ENCODE measurements at places on chromosomes 13 and 19.

- DNase-seq, result no peak
These were observed 38.1 kb downstream of the RUBCNL start for GRCh38 chr13:46348961-46349360.

GRCh38 chr13:107809125-107809524 lies 406.2 kb downstream of the LIG4 start:
- DNase-seq, result no peak

DNA sequence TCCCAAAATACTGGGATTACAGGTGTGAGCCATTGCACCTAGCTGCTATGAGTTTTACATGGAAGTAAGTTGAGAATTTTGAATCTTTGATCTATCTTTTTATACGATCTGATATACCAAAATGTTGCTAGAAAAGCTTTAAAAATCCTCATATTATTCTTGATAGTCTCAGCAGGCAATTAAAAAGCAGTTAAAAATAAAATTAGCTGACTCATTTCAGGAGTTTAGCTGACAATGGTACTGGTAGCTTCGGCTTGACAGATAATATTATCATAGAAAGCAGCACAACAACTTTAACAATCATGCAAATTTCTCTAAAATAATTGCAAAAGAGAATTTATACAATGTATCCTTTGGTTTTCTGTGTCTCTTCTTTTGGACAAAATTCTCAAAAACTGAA lies 9.6 kb upstream of the FOXO1 start:
- DNase-seq, result no peak

- no peak for DNase-seq
These were observed 42.2 kb upstream of the FLT1 start for GRCh38 chr13:28537171-28537570.

DNA sequence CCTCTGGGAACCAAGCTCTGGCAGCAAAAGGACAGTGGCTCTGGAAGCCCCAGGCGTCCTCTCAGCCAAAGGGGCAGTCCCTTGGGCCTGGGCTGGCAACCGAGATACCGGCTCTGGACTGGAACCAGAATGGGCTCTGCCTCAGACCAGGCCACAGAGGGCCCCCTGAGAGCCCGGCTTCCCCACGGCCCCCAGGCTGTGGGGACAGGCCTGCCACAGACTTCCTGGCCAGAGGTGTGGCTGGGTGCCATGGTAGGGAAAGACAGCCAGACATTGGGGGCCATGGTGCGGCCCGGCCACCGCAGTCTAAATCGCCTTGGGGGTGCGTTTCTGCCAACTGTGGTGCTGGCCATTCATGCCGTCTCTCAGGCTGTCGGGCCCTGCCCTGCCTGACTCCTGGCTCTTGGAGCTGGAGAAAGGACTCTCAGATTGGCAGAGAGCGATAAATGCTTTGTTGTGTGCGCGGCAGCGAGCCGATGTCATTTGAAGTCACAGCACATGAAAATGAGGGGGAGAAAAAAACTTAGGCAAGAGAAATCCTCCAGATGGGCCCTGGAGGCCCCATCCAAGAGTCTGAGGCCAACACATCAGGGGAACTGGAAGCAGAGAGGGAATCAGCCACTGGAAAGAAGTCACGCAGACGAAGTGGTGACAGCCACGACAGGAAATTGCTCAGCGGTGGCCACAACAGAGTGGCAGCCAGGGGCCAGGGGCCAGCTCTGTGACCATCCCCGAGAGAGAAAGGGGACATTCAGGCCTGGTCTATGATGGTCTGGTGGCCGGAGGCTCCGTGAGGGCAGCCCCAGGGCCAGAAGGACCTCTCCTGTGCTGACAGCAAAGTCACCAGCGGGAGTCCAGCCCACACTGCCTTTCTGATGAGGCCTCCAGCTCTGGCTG lies 26.5 kb downstream of the SH3GL1 start:
- peak; percentile 70 for DNase-seq

- no peak for DNase-seq
These were observed 19.2 kb downstream of the SIGLEC7 start for GRCh38 chr19:51161266-51161665.

DNA sequence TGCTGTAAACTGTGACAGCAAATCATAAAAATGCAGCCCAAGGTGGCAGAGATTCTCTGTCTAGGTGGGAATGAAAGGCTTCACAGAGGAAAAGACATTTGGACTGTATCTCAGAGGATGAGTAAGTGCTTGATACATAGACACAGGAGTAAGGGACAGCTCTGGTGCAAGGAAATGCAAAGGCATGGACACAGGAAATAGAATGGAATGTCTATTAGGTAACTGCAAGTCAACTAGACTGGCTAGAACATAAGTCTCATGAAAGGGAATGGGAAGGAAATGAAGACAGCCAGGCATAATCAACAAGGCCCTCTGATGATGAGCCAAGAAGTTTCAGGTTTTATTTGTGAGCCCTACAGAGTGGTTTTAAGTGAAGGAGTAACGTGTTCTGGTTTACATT lies 321.7 kb downstream of the SUCLA2 start:
- no peak for DNase-seq

DNA sequence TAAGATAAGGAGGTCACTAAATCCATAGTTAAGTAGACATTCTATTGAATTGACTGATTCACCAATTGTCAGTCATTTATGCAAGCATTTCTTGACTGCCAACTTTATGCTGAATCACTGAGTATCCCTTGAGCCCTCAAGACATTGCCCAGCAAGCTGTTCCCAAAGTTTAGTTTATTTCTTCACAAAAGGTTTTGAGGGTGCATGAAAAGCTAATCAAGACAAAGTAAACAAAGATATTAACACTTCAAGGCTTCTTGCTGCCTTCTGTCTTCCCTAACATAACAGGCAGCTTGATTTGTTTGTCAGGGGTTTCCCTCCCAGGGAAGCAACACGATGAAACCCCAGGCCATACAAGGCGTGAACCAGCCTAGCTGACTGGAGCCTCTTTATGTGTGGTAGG lies 374.4 kb downstream of the SPRY2 start:
- no peak for DNase-seq

- DNase-seq, result peak; percentile 96
These were observed at the start of gene CLASRP for GRCh38 chr19:45038931-45039893. CLASRP (plus strand) TSS chr19:45039045; CDS start chr19:45040213, 1,168 bp downstream.

GRCh38 chr13:74015137-74015536 lies 119.1 kb downstream of the KLF12 start:
- no peak for DNase-seq

GRCh38 chr13:51729866-51730553 lies 74.0 kb downstream of the DHRS12 start:
- peak; percentile 70 for DNase-seq

- no peak for DNase-seq
These were observed 6.5 kb downstream of the ARHGEF18 start for GRCh38 chr19:7355151-7355820.

- DNase-seq, result no peak
These were observed 586.6 kb downstream of the SLITRK1 start for GRCh38 chr13:83295686-83296085.

DNA sequence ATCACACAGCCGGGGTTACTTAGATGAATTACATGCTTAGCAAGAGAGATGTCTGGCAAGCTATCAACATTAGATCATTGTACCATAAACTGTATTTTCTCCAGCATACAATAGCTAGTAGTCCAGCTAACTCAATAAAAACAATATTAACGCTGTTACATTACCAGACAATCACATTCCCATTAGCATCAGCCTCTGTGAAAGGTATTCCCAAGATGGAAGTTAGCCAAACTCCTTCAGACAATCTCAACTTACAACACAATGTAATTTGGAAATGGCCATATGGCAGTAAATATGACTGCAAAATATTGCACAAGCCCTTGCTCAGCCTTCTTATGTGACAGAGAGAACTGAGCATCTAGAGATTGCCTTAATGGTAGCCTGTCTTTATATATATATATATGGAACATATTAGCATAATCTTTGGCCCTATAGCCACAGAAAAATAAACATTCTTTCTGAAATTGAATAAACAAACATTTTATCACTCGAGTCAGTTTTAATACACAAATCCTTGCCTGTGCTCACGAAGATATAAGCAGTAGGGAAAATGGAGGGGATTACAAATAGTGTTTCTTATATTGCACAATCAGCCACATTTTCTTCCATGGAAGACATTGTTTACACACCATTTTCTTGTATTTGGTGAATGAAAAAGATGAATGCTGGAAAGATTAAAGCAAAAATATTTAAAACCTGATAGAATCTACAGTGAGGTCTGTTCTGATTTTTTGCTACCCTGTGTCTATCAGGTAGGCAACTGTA lies 1060.5 kb downstream of the DIAPH3 start:
- peak; percentile 76 for DNase-seq

GRCh38 chr13:108682714-108683113 lies 53.3 kb downstream of the MYO16 start:
- no peak for DNase-seq

DNA sequence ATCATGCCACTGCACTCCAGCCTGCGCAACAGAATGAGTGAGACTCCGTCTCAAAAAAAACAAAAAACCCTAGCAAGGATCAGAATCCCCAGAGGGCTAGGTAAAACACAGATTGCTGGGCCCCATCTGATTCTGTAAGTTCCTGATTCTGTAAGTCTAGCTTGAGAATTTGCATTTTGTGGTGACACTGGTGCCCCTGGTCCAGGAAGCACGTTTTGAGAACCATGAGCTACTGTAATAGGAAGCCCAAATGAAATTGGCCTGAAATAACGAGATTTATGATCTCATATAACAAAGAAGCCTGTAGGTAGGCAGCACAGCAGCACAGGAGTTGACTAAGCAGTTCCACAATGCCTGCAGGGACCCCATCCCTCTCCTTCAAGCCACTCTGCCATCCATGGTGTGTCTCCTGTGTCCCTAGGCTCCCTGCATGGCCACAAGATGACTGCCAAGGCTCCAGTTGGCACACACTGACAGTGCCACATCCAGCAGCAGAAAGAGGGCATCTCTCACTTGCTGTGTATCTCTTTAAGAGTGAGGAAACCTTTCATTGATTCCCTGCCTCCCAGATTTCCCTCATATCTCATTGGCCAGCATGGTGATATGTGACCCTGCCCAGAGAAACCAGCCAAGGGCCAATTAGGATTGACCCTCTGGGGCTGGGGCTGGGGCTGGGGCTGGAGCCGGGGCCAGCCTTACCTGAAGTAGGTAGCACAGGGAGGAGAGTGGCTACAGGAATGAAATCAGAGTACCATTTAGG lies 21.7 kb downstream of the SIPA1L3 start:
- DNase-seq, result no peak

DNA sequence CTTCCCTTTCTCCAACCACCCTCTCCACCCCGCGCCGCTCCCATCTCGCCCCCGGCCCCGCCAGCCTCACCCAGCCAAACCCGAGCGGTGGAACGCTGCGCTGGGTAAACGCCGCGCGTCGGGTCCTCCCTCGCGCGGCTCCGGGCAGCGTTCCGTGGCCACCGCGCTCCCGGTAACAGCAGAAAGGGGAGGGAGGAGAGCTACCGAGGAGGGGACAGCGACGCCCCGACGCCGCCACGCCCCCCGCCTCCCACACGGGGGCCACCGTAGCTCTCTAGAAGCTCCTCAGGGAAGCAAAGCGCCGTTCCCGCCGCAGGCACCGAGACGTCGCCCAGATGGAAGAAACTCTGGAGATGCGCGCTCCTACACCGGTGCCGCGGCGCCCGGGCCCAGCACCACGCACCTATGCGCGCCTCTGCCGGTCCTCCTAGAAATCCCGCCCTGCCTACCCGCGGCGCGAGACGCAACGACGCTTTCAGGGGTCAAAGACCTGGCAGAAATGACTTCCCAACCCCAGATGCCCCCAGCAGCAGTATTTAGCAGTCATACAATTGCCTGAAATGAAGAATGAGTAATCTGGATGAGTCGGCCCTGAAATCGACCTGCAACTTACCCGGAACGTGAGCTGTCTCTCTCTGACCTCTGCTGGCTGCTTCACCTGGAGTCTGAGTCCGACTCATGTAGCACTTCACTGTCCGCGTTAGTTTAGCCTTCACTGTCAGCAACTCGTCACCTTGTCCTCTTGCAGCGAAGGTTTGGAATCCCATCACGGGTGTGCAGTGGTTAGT lies at the start of gene RUBCNL:
RUBCNL (minus strand) TSS at position 189 of the 788 bp plus-strand sequence. CDS start 14,777 bp downstream, outside the sequence.
- DNase-seq, result peak; percentile 49

- no peak for DNase-seq
These were observed 165.8 kb downstream of the DIAPH3 start for GRCh38 chr13:59997976-59998375.

DNA sequence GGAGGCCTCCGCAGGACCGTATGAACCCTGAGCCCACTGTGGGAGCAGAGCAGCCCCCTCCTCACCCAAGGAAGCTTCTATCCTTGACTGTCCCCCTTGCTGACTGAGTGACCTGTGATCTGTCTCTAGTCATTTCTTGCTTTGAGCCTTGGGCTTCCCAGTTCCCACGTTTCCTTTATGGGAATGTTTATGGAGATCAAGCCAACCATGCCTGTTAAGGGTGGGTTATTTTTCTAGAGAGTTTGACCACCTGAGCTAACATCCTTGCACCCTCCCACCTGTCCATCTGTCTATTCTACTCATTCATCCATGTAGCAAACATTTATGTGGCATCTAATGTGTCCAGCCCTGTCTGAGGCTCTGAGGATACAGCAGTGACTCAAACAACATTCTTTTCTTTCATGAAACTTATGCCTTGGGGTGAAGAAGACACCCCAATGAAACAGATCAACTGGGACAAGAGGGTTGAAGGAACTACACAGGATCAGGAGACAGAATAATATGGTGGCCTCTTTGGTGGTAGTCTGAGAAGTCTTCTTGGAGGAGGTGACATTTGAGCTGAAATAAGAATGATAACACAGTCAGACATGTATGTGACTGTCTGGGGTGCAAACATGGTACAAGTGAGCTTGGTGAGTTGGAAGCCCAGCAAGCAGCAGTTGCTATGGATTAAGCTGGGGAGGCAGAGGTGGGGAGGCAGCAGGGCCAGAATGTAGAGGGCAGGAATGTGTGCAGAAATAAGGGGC lies 30.5 kb downstream of the CERS4 start:
- no peak for DNase-seq

- peak; percentile 77 for DNase-seq
These were observed 13.6 kb upstream of the ICAM3 start for GRCh38 chr19:10352764-10353671.

GRCh38 chr13:106753251-106753650 lies 185.3 kb upstream of the ARGLU1 start:
- peak; percentile 5 for DNase-seq

DNA sequence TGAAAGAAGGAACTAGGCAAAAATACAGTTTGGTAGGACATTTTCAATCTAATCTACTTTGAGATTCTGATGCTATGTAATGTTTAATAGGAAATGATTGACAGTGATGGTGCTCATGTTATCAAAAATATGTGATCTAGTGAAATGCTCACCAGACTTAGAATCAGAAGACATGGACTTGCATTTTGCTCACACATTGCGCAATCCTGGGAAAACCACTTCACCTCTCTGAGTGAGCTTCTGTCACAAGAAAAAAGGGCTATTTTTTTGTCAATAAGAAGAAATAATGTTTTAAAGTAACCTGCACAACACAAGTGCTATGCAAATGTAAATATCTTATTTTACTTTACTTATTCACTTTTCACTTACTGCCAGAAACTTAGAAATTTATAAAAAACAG lies 380.9 kb upstream of the HTR2A start:
- no peak for DNase-seq

GRCh38 chr13:52366291-52366690 lies 39.7 kb downstream of the THSD1 start:
- peak; percentile 74 for DNase-seq

- DNase-seq, result peak; percentile 51
These were observed 4.5 kb downstream of the GNG8 start for GRCh38 chr19:46631481-46631880.

All from tongue (tissue), 3 donors.